ENCODE measurements at places on chromosomes 1 and 21.

GRCh38 chr1:15952317-15953258, 23.3 kb downstream of the ZBTB17 start:
- no peak for DNase-seq

DNA sequence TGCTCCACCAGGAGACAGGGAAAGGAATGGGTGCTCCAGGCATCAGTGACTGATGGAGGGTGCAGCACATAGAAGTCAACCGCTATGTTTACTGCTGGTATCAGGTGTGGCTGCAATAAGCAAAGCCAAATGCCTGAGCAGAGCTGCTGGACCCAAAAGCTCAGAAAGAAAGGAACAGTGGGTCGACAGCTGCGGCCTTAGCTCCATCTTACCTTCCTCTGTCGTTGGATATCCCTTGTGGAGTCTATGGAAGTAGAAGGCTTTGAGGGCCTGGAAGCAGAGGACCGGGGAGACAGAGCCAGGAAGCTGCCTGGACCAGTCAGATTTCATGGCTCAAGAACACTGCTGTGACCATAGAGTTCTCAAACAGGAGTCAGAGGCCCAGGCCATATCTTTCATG, 45.3 kb downstream of the RIMS3 start:
- DNase-seq, result no peak

- no peak for DNase-seq
Measured at GRCh38 chr1:227155004-227155403, 163.3 kb downstream of the CDC42BPA start.

DNA sequence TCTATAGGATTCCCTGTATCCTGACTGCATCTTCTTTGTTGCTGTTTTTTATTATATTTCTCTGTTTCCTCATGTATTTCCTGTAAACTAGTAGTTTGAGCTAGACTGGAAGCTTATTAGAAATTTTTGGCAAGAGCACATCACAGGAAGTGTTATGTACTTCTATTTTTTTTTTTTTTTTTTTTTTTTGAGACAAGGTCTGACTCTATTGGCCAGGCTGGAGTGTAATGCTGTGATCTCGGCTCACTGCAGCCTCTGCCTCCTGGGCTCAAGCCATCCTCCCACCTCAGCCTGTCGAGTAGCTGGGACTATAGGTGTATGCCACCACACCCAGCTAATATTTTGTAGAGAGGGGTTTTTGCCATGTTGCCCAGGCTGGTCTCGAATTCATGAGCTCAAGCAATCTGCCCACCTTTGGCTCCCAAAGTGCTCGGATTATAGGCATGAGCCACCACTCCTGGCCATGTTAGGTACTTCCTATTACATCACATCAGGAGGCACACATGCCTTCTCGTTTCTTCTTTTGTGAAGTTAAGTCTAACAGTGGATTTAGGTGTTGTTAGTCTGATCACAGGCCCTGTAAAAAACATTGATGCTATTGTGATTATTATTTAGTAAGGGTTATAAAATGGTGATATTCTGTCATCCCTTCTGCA, 12.5 kb downstream of the C1orf21 start:
- DNase-seq, result no peak

- no peak for DNase-seq
Measured at GRCh38 chr1:180221462-180221861, 8.6 kb upstream of the LHX4 start.

- DNase-seq, result no peak
Measured at GRCh38 chr1:9892563-9893528, 17.2 kb downstream of the CTNNBIP1 start.

Measured in left kidney (tissue), 8 donors.